ENCODE measurements at places on chromosomes 2 and 18.

DNA sequence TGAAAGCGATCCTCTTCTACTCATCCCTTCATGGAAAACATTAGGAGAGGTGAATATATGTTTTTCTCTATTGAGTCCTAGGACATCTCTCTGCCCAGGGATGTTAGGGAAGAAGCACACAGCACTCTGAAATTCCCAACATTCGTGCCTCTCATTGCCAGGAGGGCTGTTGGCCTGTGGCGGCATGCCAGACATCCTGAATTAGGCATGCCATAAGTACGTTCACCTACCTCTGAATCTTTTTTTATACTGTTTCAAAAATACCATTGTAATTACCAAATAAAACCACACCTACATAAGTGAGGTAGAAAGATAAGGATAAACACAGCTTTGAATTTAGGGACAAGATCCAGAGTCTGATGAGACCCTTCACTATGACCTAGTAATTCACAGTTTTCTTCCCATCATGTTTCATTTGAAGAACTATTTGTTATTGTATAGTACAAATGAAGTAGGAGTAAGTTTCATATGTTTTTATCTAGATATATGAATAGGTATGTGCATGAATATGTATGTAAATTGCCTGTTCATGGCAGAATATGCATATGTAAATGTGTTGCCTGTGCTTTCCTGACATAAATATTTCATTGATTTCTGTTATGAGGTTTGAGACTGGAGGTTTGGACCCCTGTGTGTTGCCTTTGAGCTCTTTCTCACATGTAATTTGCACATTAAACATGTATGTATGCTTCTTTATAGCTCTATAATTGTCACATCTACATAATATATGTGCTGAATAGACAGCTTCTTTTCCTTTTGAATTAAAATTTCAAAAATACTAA is 66.6 kb upstream of the STAM2 start:
- no peak for DNase-seq

GRCh38 chr2:153519257-153519875 is 40.8 kb upstream of the RPRM start:
- DNase-seq = peak; percentile 4

DNA sequence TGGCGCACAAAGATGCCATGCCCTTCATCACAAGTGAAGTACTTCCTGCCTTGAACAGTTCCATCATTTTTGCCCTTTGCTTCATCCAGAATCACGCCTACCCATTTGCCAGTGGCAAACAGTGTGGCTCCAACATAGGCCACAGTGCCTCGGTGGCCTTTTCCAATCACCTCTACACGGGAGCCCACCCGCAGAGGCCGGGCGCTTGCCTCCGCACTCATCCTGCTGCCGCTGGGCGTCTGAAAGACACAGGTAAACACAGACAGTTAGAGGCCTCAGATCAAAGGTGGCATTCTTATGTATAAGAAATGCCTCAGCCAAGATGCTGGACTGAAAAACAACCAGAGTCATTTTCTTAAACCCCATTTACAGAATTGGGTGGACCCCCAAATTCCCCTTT is 2.1 kb downstream of the DCTN1 start:
- DNase-seq = no peak

DNA sequence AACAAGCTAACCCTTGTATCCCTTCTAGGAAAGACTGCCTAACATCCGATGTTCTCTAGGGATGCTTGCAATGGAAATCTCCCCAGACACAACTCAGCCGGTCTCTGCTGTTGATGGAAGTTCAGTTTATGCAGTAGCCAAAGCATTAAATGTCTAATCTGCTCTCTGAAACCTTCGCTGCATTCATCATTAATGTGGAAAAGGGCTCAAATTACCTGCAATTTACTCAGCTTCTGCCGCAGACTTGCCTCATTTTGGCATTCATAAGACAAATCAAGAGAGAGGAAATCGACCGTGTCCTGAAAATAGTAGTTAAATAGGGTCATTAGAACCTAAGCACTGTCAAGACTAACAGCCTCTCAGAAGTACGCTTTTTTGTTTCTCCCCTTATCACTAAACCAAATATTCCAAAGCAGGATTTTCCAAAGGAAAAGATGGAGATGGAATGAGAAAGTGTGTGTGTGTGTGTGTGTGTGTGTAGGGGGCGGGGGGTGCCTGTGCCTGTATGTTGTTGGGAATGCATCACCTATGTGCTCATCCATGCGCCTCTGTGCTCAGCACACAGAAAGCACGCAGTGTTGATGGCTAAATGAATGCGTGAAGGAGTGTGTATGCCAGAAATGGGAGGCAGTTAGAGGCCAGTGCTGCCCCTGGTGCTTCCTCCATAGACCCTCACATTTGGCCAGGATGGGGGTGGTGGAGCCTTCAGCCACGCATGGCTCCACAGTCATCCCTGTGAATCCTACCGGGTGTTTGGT is 7.4 kb downstream of the LCT start:
- DNase-seq = no peak

GRCh38 chr2:227466887-227467600 is 4.9 kb upstream of the AGFG1 start:
- no peak for DNase-seq

DNA sequence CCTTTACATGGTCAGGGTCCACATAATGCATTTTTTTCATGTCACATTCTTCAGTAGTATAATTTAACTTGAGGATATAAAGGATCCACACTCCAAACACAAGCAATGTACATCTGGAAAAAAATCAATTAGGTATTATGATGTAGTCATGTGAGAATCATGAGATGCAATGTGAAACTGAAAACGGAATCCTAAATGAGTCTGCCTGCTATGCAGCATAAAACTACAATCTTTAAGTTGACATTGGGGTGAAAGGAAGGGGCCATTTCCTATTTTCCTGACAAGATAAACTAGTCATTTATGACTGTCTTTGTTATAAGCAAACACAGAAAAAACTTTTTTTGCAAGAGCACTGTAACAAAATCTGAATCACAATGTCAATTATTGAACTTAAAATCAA is 27.6 kb downstream of the ST3GAL5 start:
- DNase-seq = no peak

GRCh38 chr18:48142994-48143393 is 212.5 kb upstream of the SMAD2 start:
- no peak for DNase-seq

DNA sequence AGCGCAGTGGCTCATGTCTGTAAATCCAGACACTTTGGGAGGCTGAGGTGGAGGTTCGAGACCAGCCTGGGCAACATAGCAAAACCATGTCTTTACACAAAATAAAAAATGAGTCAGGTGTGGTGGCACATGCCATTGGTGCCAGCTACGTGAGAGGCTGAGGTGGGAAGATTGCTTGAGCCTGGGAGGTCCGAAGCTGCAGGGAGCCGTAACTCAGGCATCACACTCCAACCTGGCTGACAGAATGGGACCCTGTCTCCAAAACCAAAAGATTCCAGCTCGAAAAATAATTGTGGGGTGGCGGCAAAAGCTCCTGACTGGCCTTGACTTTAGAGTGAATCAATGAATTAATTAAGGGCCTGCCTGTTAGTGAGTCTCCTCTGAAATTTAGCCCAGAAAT is 1.2 kb upstream of the ALPP start:
- no peak for DNase-seq

- no peak for DNase-seq
Measured at GRCh38 chr2:75431276-75431675, 129.5 kb downstream of the EVA1A start.

All from fibroblast of the conjunctiva (primary cell).